CD4-positive, alpha-beta T cell treated with Interleukin-10 for 1 hour (primary cell): ENCODE measurements at places on chromosomes 1 and 21.
A peak's percentile ranks its signal among the peaks of the same experiment; 100 is the strongest.

DNA sequence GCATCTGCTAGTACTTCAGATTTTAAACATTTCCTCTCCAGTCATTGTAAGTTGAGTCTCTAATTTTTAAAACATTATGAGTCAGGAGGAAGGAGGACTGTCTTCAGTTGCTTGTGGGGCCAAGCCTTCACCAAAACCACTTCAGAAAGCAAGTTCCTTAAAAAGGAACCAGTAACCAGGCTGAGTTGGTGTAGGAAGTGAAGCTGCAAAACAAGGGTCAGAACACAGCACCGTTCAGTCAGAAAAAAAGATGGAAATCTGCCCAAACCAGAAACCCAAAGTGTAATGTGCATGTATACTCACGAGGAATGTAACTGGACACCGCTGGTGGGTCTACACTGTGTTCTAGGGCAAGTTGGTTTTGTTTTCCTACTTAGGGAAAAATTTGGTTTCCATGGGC, 402.1 kb downstream of the SETD4 start:
- no peak for DNase-seq

- no peak for DNase-seq
Observed at GRCh38 chr1:186896211-186896610, 67.5 kb downstream of the PLA2G4A start.

GRCh38 chr1:87816646-87817045, 488.0 kb downstream of the LMO4 start:
- no peak for DNase-seq

DNA sequence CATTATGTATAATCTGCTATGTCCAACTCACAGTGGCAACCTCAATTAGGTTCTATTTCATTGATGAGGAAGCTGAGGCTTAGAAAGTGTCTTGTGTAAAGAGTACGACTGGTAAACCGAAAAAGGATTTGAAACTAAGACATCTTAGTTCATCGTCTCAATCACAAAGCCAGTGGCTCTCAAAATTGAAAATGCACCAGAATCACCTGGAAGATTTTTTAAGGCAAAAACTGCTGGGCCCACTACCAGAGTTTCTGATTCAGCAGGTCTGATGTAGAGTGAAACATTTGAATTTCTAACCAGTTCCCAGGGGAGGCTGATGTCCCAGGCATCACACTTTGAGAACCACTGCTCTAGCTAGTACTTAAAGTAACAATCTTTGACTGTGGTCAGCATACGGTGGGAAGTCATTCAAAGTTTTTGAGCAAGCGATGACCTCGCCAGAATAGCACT, 5.2 kb upstream of the LRRC53 start:
- no peak for DNase-seq

GRCh38 chr1:211258756-211259637, at the start of gene RCOR3:
RCOR3 (plus strand) TSS chr1:211259366; CDS start chr1:211259561, 195 bp downstream.
- DNase-seq, result peak; percentile 94

GRCh38 chr1:243745356-243745755, 104.7 kb downstream of the AKT3 start:
- no peak for DNase-seq

DNA sequence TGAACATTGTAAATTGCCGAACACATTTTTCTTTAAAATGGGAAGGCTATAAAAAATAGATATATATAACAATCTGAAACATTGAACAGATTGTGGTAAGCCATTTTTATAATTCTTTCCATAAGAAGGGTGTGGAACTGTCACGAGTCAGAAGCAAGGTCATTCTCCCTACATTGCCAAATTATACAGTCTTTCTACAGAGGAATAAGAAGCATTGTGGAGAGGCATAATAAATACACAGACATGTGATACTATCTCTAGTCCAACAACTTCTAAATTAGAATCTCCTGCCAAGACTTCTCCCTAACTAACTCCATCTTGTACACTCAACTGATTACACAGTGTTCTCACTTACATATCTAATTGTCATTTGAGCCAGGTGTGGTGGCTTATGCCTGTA, 227.9 kb downstream of the CENPF start:
- DNase-seq, result no peak

DNA sequence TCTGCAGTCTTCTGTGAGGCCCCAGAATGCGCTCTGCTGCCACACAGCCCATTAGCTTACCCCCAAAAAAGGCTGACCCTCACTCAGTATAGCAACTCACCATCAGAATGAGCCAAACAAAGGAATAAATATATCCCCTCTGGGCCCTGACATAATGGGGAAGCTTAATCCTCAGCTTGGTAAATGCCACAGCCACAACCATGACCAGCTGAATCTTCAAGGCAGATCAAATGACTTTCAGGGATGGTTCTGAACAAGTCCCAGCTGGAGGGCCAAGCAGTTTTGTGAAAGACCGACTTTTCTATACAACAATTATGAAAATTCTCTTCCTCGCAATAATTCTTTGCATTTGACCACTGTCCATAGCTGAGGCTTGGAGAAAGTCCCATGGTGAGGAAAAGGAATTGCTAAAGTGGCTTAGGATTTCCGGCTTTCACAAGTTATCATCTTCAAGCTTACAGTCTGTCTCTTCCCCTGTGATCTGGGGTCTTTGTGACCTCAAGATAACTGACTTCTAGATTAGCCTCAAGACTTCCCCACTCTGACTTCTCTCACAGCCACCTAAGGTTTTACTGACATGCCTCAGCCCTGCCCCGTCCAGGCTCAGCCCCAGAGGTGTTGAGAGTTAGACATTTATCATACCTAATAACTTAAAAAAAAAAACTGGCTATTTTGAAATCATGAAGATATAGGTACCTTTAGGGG, 47.8 kb upstream of the PBX1 start:
- DNase-seq, result no peak

DNA sequence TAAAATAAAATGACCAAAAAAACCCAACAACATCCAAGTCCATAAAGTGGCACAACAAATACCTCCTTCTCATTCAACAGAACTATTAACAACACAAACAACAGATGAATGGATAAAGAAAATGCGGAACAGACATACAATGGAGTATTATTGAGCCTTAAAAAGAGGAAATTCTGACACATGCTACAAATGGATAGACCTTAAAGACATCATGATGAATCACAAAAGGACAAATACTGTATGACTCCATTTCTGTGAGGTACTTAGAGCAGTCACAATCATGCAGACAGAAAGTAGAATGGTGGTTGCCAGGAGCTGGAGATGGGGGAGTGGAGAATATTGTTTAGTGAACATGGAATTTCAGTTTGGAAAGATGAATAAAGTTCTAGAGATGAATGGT, 42.6 kb downstream of the EYA3 start:
- no peak for DNase-seq

DNA sequence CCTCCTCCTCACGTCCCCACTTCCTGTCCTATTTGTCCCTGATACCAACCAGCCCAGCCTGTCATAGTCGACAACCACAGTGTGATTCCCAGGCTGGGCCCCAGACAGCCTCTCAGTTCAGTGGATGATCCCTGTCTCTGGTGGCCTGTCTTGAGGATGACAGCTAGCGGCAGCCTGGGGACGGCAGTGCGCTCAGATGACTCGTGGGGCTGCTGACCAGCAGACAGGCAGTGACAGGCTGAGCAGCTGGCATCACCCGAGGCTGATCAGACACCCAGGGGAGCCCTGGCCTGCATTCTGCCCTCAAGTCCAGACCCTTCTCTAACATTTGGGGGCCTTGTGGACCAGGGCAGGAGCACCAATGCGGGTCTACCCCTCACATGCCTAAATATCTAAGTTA, 21.0 kb downstream of the NKAIN1 start:
- no peak for DNase-seq

- DNase-seq, result no peak
Observed at GRCh38 chr1:42952303-42953001, 6.2 kb downstream of the SLC2A1 start.

- DNase-seq, result no peak
Observed at GRCh38 chr21:25691976-25692375, 42.7 kb downstream of the ATP5PF start.

- DNase-seq, result no peak
Observed at GRCh38 chr1:62672029-62672428, 16.2 kb downstream of the DOCK7 start.

GRCh38 chr21:46597896-46598343, 7.0 kb downstream of the S100B start:
- no peak for DNase-seq

DNA sequence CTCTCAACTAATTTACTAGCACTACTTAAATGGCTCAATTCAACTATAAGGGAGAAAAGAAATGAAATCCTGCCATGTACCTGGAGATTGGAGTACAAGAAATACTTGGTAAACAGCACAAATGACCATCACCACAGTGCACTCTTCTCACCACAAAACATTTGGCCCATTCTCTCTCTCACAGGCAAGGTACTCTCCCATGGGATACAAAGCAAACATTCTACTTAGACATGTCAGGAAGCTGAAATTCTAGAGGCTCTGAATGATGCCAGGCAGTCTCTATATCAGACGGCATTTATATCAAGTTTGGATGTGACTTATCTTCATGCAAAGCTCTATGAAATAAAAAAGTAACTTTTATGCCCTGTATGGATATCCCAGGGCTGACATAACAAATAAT, 72.5 kb downstream of the DPT start:
- no peak for DNase-seq

GRCh38 chr1:156823210-156823790, 6.7 kb upstream of the SH2D2A start:
- no peak for DNase-seq

DNA sequence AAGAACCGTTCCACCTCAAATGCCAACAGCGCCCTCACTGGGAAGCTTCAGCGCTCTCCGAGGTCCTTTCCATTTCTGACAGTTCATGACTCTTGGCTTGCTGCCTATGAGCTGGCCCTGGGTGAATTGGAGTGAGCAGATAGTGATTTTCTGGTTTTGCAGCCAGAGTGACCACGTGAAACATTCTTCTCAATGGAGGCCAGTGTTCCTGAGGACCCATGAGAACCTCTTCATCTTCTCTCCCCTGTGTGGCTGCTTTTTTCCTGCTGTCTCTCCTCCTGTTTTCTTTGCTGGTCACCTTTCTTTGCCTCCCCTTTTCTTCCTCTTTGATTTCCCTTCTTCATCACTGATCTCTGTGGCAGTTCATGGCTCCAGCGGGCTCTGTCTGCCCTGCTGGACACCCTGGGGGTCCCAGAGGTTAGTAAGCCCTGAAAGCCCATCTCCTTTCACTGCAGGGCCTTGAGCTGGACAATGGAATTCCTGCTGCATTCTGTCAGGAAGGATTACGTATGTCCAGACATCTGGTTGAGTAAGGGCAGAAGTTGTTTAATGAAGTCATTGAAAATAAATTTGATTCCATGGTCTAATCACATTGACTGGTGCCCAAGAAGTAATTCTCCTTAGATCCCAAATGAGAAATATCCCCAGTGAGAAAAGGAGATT, 29.9 kb downstream of the VASH2 start:
- no peak for DNase-seq

GRCh38 chr1:29410476-29410875, 174.2 kb downstream of the PTPRU start:
- no peak for DNase-seq

DNA sequence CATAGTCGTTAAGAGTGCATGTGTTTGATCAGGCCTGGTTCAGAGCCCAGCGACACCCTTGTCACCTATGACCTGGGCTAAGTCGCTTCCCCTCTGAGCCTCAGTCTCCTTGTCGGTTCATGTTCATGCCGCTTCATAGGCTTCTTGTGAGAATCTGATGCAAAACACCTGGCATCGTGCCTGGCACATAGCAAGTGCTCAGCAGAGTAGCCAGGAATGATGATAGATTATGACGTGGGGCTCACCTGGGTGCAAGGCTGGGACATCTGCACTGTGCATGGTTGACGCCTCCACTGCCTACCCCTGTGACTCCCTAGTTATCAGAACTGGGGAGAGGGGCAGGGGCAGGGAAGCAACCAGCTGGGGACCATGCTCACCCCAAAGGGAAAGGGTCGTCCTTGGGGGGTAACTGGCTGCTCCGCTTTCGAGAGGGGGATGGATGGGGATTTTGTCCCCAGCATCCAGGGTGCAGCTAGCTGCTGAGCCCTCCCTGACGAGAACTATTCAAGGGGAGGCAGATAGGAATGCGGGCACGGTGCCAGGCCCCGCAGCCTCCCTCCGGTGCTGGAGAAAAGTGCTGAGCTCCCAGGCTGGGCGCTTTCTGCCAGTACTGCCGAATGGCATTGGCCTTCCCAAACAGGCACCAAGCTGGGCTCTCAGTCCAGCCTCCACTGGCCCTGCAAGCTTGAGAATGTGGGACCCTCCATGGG, 9.3 kb downstream of the EFHD2 start:
- DNase-seq, result no peak

DNA sequence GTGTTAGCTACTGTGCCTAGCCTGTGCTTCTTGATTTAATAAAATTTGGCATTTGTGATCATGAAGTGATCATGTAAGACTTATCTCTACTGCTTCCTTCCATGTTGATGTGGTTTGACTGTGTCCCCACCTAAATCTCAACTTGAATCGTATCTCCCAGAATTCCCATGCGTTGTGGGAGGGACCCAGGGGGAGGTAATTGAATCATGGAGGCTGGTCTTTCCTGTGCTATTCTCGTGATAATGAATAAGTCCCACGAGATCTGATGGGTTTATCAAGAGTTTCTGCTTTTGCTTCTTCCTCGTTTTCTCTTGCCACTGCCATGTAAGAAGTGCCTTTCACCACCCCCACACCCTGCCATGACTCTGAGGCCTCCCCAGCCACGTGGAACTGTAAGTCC, at the start of gene OVAAL:
OVAAL (plus strand) TSS at position 301 of the 400 bp plus-strand sequence.
- no peak for DNase-seq

- no peak for DNase-seq
Observed at GRCh38 chr1:44135886-44136285, 5.5 kb downstream of the KLF18 start.

DNA sequence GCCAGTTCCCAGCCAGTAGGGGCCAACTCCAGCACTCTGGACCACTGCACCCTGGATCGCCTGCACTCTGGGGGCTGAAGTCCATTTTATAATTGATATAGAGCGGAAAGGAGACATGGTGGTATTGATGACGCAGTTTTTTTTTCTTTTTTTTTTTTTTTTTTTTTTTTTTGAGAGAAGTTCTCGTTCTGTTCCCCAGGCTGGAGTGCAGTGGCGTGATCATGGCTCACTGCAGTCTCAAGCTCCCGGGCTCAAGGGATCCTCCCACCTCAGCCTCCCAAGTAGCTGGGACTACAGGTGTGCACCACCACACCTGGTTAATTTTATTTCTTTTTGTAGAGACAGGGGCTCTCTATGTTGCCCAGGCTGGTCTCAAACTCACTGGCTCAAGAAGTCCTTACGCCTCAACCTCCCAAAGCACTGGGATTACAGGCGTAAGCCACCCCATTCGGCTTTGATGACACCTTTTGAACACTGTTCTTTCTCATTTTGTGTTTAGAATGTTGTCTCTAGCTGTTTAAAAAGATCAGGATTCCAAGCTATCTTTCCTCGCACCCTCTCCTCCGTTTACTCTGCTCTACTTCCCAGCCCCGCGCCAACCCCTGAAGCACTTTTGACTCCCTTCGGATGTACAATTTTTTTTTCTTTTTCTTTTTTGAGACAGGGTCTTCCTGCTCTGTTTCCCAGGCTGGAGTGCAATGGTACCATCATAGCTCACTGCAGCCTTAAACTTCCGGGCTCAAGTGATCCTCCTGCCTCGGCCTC, 960 bp downstream of the MX2 start:
- no peak for DNase-seq
